ENCODE measurements at places on chromosomes 12 and 14.

- peak; percentile 4 for DNase-seq
These were observed 81.5 kb downstream of the SLC38A4 start for GRCh38 chr12:46744283-46744682.

DNA sequence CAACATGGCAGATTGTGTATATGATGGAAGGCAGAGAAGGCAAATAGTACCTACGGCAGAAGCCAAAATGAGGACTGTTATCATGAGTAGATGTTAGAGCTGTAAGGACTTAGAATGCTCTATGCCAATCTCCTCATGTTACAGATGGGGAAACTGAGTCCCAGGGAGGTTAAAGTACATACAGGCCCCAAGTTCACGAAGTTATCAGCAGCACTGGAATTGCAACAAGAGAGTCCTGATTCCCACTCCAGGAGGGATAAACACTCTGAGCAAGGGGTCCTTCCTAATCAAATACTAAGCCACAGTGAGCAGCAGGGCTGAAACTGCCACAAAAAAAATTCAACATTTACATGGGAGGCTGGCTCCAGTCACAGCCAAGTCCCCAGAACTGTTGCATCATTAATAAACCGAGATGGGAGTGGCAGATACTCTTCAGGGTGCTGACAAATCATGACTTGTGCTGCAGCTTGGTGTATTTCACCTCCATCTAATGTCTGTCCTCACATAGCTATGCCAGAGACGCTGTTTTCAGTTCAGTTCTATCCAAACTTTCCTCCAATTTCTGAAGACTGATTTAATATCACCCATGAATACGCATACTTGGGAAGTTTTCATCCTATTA is 24.2 kb downstream of the NUAK1 start:
- no peak for DNase-seq

- DNase-seq, result no peak
These were observed 5.7 kb downstream of the TPCN1 start for GRCh38 chr12:113226696-113227568.

GRCh38 chr12:107661830-107662229 is 23.8 kb upstream of the PWP1 start:
- DNase-seq, result no peak
